ENCODE measurements at places on chromosomes 3 and 15.
A peak's percentile ranks its signal among the peaks of the same experiment; 100 is the strongest.

DNA sequence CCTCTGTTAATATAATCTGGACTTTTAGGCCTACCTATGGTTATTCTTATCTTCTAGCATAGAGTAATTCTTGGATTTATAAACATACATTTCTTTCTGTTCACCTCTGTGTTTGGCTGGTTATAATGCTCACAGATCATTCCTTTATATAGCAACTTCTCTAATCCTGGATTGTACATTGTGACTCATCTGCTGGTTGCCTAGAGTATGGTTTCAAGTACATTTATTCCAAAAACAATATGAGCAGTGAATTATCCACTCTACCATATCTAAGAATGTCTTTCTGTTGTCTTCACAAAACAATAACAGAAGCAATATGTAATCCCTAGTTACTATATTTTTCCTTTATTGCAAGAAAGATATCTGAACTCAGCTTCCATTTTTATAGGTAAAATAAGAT, 35.3 kb downstream of the FSIP1 start:
- DNase-seq, result no peak

- DNase-seq, result peak; percentile 51
Measured at GRCh38 chr3:54146506-54147239, 24.3 kb downstream of the CACNA2D3 start.

GRCh38 chr3:43641306-43642114, 19.7 kb upstream of the ANO10 start:
- DNase-seq, result no peak

GRCh38 chr3:114803042-114803695, 343.9 kb downstream of the ZBTB20 start:
- DNase-seq, result no peak

DNA sequence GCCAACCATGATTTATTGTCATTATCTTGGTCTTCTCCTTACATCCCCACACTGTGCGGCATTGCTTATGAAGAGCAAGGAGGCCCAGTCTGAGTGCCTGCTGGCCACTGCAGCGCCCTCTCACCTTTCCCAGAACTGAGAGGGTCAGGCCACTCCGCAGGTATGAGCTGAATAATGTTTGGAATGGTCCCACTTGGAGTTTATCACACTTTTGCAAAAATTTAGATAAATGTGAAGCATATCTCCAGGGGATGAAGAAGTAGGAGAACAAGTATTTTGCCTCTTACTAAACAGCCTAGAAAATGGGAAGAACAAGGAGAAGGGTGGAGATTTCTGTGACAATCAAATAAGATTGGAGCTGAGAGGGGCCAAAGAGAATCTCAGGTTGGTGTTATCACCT, 74.4 kb upstream of the GSK3B start:
- no peak for DNase-seq

DNA sequence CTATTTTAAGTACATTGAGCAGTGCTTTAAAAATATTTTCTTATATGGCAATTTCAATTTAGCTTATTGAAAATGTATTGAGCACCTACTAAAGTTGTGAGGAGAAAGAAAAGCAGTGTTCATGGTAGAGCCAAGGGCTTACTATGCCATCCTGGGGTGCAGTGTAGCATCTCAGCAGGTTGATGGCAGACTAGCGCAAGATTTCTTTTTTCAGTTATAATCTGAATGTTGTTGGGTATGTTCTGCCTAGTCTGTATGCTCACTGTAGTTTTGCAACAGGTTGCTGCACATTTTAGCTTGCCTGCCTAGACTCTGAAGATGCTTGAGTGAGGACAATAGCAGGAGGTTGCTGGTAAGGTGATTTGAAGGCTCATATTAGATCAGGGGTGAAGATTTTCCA, 103.1 kb upstream of the UNC13C start:
- DNase-seq, result peak; percentile 15

- no peak for DNase-seq
Measured at GRCh38 chr3:179921500-179921899, 115.2 kb downstream of the PEX5L start.

GRCh38 chr3:56145410-56145809, 322.9 kb downstream of the ERC2 start:
- DNase-seq, result no peak

DNA sequence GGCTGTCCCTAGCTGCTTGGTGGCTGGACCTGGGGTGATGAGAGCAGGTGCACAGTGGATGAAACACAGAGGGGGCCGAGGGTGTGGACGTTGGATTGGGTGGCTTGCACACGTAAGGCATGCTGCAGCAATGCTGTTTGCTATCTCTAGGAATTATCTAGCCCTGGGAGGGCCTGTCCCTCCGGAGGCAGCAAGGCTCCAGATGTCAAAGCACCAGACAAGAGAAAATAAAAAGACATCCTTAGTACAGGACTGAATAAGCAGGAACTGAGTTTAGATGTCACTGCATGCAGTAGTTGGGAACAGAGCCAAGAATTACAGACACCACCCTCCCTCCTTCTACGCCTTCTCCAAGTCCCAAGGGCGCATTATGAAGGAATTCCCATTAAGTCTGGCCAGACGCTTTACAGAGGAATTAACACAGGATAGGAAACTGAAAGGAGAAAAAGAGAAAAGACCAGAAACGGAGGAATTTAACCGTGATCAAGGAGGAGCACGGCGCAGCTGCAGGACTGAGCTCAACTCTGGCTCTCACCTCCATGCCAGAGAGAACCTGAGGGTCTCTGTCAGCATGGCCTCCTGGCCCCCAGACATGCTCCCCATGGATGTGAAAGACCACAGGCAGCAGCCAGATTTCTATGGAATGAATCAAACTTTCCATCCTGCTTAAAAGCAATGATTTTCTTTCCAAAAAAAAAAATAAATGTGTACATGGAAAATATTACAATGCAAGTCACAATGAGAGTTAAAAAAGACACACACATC, 13.8 kb downstream of the ATP10A start:
- peak; percentile 60 for DNase-seq

- DNase-seq, result no peak
Measured at GRCh38 chr15:98561169-98561941, 87.0 kb upstream of the IGF1R start.

DNA sequence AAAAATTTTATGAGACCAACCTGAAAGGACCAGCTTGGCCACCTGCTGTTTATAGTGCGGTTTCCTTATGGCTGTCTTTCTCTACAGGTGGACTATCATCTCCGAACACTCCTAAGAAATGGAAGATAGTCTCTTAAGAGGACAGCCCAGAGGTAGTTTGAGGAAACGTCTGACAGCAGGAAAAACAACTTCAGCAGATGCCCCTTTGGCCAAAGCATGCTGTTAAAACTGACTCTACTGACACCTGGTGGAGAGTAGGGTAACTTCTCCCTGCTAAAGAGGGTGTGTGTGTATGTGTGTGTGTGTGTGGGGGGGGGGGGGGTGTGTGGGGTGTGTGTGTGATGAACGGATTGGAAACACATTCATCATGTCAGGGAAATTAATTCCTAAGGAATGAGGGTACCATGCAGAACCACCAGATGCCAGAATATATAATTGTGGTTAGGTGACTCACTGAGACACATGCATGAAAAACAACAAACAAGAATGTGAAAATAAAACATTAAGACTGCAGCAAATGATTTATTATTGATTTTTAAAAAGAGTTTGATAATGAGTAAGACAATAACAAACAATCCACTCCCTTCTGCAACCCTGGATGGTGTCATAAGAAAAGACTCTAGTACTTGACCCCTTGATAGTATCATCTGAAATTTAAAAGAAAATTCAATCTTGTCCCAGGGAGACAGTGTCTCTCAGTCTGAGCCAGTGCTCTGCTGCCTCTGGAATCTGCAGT, 256.5 kb downstream of the THRB start:
- peak; percentile 70 for DNase-seq

Measured in RPMI8226 (cell line).